ENCODE measurements at places on chromosomes 2 and 18.

DNA sequence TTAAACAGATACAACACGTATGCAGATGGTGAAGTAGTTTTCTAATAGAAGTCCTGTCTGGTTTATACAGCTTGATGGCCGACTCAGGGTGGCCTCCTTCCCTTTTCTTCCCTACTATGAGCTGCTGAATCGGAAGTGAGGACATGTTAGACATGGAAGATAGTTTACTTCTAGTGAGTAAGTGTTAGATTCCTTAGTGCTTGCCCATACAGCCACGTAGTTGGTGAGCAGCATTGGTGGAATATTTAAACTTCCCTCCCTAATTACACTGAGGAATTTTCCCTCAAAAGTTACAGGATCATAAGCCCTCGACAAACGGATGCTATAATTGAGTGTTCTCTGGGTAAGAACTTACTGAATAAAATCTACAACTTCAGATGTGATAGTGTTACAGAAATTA is 52.1 kb downstream of the RHBDD1 start:
- DNase-seq, result no peak

- DNase-seq, result no peak
Measured at GRCh38 chr18:8571399-8571798, 37.8 kb upstream of the RAB12 start.

- DNase-seq, result no peak
Measured at GRCh38 chr18:23115683-23116096, 19.6 kb upstream of the CABLES1 start.

DNA sequence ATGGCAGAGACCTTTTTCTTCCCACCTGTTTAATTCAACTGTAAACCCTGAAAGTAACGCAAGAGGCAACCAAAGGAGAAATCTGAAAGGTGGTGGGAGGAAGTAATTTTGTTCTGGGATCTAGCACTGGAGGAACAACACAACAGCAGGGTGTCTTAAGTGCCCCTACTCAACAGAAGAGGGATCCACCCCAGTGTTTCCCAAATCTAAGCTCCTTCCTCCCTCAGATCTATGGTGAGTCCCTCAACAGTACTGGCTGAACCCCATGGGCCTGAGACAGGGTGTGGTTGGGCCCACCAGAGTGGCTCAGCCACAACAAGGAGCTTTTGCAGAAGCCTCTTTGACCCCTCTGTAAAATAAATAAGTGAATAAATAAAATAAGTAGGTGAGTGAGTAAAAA is 790.3 kb downstream of the ERBB4 start:
- DNase-seq, result no peak

- DNase-seq, result no peak
Measured at GRCh38 chr18:48924630-48925490, 25.9 kb downstream of the SMAD7 start.

GRCh38 chr2:12127638-12128037 is 381.2 kb downstream of the LPIN1 start:
- no peak for DNase-seq

DNA sequence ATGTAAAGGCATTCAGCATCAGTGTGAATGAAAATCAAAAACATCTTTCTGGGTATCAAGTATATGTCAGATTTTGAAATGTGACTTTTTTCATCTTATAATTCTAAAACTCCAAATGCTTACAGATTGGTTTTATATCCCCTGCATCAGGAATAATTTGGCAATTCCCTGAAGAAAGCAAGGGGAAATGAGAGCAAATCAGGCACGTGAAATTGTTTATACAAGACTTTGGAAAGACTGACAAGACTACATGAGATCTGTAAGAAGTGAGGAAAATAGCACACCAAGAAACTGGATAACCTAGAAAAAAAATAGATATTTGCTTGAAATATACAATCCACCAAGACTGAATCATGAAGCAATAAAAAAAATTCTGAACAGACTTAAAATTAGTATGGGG is 13.8 kb downstream of the COL6A3 start:
- no peak for DNase-seq

GRCh38 chr2:20990442-20991430 is 53.1 kb downstream of the APOB start:
- no peak for DNase-seq

GRCh38 chr2:216956820-216957493 is 97.1 kb upstream of the TNP1 start:
- no peak for DNase-seq

DNA sequence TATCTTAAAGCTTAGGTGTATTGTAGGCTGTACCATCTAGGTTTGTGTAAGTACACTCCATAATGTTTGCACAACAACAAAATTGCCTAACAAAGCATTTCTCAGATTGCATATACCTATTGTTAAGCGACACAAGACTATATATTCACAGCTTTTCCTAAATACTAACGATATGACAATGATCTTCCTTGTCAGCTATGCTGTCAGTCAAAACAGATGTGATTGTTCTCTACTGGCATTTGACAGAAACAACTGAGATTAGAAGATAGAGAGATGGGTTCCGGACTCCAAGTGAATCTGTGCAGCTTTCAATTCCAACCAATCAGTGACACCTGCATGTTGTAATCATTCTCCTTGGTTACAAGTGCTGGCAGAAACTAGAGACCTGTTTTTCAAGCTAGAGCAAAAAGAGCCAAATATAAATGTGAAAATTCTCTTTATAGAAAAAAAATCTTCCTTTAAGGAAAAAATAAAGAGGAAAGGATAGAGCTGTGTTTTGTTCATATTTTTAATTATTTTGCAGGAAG is 1232.3 kb upstream of the SLC39A10 start:
- DNase-seq, result no peak

- DNase-seq, result no peak
Measured at GRCh38 chr18:33833842-33834241, 255.8 kb downstream of the ASXL3 start.

DNA sequence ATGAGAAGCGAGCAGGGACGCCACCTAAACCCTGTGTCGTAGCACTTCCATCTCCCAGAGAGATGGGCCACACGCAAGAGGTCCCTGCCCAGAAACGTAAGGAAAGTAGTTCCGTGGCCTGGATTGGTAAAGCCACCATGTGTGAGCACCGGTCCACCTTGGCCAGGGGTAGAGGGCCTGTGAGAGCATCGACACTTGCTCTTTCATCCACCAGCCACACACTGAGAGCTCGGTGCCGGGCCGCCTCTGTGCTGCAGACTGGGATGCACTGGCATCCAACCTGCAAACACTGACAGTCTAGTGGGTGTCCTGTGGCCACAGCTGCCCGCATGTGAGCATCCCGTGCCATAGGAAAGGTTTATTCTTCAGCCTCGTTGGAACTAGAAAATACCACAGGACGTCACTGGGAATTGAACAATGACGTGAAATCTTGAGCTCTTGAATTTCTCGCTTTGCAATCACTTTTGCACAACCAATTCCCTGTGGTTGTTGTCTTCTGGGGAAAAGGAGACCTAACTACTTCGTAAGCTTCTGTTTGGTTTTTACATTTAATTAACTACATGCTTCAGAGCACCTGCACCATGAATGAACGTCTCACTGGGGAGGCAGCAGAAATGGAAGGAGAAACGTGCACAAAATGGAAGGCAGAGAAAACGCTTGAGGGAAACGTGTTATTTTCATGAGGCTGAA is 212.0 kb upstream of the RAB6C start:
- DNase-seq, result no peak

DNA sequence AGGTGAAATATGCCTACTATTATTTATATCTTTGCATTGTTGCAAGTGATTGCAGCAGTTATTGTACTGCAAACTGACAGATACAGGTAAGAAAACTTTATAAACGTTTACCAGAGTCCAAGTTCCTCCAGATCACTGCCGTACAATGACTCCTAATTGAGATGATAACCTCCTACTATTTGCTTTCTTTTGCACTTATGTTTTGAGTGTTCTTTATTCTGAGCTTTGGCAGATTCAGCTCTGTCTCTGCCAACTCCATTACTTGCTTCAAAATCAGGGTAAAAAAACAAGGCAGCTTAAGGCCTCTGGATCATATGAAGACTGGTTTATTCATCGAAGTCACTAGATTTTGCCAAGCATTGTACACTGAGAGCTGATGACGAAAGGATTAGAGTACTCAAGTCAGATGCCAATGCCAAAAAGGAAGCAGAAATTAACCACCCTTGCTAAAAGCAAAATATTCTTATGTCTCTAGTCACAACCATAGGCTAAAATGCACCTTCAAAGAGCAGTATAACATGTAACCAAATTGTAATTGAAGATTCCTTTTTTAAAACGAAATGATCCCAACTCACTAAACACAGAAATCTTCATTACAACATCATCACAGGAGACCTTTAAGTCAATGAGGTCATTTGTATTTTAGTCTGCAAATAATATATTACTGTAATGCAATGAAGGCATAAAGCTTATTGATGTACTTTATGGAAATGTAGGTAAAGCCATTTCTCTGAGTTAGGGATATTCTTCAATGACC is 10.5 kb upstream of the IKZF2 start:
- DNase-seq, result no peak

GRCh38 chr18:70848329-70848728 is 559.5 kb downstream of the SOCS6 start:
- no peak for DNase-seq

GRCh38 chr2:203594541-203594940 is 59.4 kb upstream of the RAPH1 start:
- no peak for DNase-seq

DNA sequence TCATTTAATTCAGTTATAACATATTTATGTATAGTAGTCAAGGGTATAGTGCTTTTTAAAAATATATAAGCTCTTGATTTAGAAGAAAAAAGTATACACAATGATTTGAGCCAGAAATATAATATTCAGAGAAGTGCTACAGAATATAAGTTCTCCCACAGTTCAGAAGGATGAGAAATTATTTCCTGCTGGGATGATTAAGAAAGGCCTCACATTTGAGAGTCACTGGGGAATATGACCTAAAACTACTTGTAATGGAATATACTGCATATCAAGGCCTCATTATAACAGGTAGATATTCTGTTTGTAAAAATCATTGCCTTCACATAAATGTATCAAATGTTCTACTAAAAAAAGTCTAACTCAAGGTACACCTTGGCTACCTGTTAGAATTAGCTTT is 203.5 kb downstream of the MBD2 start:
- no peak for DNase-seq

DNA sequence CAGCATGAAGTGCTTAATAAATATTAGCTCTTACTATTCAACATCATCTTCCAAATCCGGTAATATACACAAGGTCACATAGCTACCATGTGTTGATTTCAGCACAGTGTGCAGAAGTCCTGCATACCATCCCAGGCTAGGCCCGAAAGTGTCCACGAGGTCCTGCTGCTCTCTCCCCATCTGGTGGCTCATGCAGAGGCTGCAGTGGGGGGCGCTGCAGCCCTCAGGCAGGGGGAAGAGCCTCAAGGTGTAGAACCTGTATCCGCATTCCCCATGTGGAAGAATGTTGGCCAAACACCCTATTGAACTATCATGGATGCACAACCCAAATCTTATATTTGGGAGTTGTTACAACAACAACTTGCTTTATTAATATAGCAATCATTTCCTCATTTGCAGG is 88.5 kb downstream of the ST6GAL2 start:
- DNase-seq, result no peak

DNA sequence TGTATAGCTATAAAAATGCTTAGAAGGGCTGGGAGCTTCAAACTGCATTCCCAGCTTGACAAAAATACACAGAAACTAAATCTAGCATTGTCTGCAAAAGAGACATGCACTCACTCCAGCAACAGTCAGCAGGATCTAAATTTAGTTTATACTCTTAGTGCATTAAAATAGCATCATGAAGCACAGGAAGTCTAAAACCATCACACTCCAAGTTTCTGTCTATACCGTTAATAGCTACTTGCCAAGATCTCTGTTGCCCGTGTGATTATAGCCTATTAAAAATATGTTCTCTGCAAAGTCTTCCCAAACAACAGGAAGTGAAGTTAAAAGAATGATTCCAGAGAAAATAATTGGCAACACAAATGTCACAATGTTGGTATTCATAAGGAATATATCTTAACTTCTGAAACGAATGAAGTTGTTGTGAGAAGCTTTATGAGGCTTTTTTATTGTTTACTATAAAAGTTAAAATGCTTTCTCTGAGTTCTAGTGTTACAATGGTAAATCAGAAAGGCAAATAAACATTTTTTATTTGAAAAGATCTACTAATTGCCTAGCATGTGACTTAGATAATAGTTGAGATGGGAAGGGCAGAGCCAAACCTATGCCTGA is 184.2 kb downstream of the ZNF385B start:
- DNase-seq, result no peak

DNA sequence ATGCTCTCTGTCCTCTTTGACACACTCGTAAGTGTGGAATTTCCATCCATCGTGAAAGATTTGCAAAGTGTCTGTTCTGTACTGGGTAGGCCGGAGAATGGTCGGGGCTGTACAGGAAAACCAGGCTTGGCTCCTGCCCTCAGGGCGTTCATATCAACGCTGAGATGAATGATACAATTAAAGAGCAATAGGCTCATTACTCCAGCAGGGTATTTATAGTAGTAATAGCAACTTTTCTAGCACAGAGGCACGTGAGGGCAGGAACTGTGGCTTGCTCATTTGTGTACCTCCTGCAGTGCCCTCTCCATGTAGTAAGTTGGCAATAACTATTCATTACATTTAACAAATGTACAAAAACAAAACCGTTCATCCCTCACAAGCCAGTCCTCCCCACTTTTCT is 5.3 kb upstream of the NCK2 start:
- DNase-seq, result no peak

GRCh38 chr2:181578829-181579228 is 78.1 kb downstream of the CERKL start:
- DNase-seq, result no peak

DNA sequence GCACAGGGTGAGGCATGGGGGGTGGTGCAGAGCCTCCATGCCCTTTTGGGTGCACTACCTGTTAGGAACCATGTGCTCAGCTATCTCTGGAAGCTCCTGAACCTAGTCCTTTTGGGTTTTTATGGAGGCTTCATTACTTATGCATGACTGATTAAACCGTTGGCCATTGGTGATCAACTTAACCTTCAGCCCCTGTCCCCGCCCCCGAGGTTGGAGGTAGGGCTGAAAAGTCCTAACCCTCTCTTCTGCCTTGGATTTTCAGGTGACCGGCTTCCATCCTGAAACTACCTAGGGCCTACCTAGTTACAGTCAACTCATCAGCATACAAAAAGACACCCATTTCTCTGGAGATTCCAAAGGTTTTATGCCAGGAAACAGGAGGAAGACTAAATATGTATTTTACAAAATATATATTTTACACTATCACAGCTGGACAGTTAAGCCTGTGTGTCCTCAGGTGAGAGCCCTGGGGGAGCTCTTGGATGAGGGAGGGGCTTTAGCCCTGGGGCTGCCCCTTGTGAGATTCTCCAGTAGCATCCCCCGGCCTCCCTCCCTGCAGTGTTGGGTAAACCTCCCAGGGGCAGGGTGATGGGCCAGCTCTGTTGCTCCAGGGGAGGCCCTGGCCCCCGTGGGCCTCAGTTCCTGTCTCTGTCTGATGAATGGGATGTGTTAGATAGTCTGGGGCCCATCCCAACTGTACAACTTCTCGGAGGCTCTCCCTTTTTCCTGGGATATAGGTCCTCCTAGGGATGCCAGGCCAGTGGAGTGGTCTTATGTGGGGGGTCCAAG is 24.1 kb downstream of the GLI2 start:
- DNase-seq, result no peak
